Stimulated activated CD8-positive, alpha-beta memory T cell treated with anti-CD3 and anti-CD28 coated beads, Interleukin-2, amount 100 ng/mL, for 1 hour (primary cell): ENCODE measurements at places on chromosomes 12 and 14.

DNA sequence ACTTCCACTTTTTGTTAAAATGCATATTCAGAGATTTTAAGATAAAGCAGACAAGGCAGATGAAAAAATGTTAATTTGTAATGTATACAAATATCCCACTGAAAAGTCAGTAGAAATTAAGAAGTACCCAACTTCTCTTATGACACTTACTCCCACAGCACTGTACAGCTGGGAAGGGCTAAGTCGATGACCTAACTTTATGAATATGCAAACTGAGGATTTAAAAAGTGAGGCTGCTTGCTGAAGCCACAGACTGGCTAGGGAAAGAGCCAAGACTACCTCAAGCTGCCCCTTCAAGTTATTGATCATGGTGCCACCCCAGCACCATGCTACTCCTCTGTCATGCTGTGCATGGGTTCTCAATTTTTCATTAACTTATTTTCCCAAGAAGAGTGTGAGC is 17.0 kb downstream of the PPM1H start:
- DNase-seq, result no peak

GRCh38 chr12:51234530-51234929 is 4.1 kb upstream of the DAZAP2 start:
- no peak for DNase-seq

- no peak for DNase-seq
Observed at GRCh38 chr14:72653026-72653425, 240.9 kb downstream of the DPF3 start.

GRCh38 chr12:23221066-23221465 is 596.1 kb downstream of the ETNK1 start:
- no peak for DNase-seq

DNA sequence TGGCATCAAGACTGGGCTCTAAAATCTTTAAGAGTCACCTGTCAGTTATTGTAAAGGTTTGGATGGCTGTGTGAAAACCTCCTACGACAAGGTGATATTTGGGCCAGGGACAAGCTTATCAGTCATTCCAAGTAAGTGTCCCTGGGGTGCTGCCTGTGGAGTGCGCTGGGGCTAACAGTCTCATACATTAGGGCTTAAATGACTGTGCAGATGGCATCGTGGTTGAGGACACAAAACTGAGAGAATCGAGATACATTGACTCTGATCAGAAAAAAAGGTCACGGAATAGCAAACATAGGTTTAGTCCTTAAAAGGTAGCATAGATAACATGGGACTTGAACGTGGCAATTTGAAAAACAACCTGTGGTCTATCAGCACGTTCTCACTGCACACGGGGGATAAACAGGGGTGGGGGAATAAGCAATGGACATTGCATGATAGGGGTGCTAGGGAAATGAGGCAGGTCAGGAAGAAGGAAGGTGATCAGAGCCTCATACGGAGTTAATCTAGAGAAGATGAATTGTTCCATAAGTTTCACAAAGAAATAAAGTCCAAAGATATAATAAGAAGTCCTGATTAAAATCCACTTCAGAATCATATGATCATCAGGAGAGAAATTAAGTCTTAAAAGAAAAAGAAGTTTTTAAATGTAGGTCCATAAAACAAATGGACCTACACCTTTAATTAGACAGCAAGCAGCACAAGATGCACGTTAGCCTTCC is 100.3 kb downstream of the DAD1 start:
- no peak for DNase-seq

- DNase-seq, result no peak
Observed at GRCh38 chr14:68884031-68885030, 91.5 kb upstream of the ZFP36L1 start.

GRCh38 chr14:41606532-41607303 is at the start of gene LRFN5:
TSS of gene LRFN5 (plus strand) at chr14:41606876.
- DNase-seq, result no peak

DNA sequence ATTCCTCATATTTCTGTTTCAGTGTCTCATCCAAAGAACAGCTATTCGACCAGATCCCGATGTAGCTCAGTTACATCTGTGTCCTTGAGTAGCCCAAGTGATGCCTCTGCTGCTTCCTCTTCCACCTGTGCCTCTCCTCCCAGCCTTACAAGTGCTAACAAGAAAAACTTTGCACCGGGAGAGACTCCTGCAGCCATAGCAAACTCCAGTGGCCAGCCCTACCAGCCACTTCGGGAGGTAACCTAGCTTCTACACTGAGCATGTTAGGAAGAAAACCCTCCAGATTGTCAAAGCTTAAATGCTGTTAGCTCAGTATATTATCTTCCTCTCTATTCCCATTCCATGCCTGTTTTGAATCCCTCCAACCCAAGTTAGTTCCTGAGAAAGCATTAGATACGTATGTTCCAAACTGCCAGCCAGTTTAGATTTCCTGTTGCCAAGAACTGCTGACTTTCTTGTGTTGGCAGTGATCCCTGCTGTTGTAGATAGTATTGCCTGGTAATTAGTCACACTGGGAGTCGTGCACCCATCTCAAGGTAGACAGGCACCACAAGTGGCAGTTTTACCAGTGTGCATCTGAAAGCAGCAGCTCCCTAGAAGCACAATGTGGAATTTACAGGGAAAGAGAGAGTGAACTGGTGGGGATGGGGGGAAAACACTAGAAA is 14.0 kb upstream of the KCNH3 start:
- DNase-seq, result no peak

- no peak for DNase-seq
Observed at GRCh38 chr14:81427348-81428058, 27.4 kb upstream of the STON2 start.

- no peak for DNase-seq
Observed at GRCh38 chr14:94393474-94393873, 5.1 kb upstream of the SERPINA1 start.

- no peak for DNase-seq
Observed at GRCh38 chr12:66905201-66905600, 226.3 kb upstream of the GRIP1 start.

GRCh38 chr12:62966990-62967506 is 32.1 kb upstream of the PPM1H start:
- no peak for DNase-seq

- no peak for DNase-seq
Observed at GRCh38 chr12:90234472-90234871, 525.8 kb upstream of the ATP2B1 start.

GRCh38 chr12:123478762-123479161 is 20.8 kb downstream of the SNRNP35 start:
- DNase-seq, result no peak

DNA sequence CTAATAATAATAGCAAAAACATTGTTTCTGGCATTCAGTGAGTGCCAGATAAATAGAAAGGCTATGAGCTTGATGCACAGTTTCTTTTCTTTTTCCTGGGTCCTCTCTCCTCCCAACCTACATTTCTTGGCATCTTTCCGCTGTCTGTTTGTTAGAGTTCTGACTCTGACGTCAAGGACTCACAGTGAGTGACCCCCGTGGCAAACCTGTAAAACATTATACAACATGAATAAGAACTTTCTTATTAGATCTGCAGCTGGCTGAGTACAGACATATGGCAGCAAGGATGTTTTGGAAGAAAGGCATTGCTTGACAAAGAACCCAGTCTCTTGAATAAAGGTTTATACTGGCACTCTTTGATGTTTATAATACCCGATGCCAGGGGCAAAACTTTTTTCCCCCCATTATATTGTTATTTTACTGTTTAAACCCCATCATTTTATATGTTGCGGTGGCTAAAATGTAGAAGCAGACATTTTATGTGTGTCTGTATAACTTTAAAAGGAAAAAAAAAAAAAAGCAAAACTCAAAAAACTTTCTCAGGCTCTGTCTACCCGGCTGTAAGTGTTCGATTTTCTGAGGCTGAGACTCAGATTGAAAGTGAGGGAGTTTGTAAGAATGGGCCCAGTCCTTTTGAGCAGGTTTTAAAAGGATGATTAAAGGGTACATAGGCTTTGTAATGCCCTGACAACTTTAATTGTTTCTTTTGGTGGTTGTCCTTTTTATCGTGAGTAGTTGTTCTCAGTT is 159.3 kb downstream of the PDE3A start:
- no peak for DNase-seq

DNA sequence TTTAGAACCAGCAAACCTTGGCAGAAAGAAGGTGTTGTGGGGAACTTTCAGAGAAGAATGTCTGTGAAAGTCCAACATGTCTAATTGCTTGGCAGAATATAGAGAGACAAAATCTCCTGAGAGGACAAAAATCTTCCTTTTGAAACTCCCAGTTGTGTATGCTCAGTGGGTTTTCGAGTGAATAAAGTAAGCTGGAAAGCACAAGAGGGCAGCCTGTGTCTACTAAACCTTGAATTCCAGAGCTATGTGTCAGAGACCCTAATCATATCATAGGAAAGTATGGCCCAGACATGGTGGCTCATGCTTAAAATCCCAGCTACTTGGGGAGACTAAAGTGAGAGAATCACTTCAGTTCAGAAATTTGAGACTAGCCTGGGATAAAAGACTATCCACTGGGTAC is 661.2 kb downstream of the SLC16A7 start:
- DNase-seq, result no peak

- no peak for DNase-seq
Observed at GRCh38 chr14:72621387-72622065, 272.4 kb downstream of the DPF3 start.

DNA sequence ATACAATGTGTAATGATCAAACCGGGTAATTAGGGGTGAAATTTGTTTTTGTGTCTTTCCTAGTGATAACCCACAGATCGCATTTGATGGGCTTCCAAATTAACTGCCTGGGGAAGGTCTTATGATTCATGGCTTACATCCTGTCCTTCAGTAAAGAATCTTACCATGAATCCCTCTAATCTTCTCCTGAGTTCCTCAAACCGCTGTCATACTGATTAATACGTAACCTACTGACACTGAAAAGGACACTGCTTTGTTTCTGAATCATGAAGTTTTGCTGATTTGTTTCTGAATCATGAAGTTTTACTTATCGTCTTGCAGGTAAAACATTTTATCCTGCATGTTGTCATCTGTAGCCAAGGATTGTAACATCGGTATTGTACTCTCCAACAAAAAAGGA is 52.0 kb upstream of the CRY1 start:
- no peak for DNase-seq

DNA sequence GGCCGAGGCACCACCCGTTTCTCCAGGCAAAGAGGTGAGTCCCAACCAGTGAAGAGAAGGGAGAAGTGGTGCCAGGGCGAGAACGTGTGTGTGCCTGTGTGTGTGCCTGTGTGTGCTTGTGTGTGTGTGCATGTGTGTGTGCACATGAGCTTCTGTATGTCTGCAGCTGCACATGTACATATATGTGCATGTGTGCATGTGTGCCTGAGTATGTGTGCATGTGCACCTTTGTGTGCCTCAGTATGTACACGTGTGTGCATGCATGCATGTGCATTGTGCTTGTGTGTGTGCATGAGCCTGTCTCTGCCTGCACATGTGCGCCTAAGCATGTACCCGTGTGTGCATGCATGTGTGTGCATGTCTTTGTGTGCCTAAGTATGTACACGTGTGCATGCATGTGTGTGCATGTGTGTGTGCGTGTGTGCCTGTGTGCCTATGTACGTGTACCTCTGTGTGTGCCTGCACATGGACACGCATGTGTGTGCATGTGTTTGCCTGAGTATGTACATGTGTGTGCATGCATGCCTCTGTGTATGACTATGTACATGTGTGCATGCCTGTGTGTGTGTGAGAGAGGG is 5.9 kb upstream of the GALNT9 start:
- DNase-seq, result no peak
